ENCODE measurements at places on chromosomes 6 and 20.

- no peaks in the 10 kb centered on the region for H3K27me3 ChIP-seq
- H3K4me3 ChIP-seq, result no peak overlapping the region
- no peak for DNase-seq
- no peak overlapping the region for H3K27ac ChIP-seq
- no peaks in the 10 kb centered on the region for H3K36me3 ChIP-seq
Measured at GRCh38 chr6:1322156-1322555, 10.3 kb downstream of the FOXQ1 start.

GRCh38 chr6:16718356-16718755 lies 42.9 kb downstream of the ATXN1 start:
- no peak overlapping the region for H3K4me3 ChIP-seq
- peak overlapping the region; percentile 79 for H3K27ac ChIP-seq
- H3K36me3 ChIP-seq, result no peaks in the 10 kb centered on the region
- no peaks in the 10 kb centered on the region for H3K27me3 ChIP-seq

- no peaks in the 10 kb centered on the region for H3K4me1 ChIP-seq
- no peaks in the 10 kb centered on the region for H3K36me3 ChIP-seq
- no peaks in the 10 kb centered on the region for H3K27me3 ChIP-seq
- no peak overlapping the region for H3K4me3 ChIP-seq
- no peak for DNase-seq
Measured at GRCh38 chr6:148716811-148717210, 30.0 kb upstream of the UST start.

- no peak overlapping the region for H3K4me3 ChIP-seq
- DNase-seq, result no peak
- H3K27me3 ChIP-seq, result no peaks in the 10 kb centered on the region
- H3K4me1 ChIP-seq, result no peaks in the 10 kb centered on the region
- H3K27ac ChIP-seq, result no peak overlapping the region
Measured at GRCh38 chr6:34332251-34333198, 59.9 kb downstream of the NUDT3 start.

DNA sequence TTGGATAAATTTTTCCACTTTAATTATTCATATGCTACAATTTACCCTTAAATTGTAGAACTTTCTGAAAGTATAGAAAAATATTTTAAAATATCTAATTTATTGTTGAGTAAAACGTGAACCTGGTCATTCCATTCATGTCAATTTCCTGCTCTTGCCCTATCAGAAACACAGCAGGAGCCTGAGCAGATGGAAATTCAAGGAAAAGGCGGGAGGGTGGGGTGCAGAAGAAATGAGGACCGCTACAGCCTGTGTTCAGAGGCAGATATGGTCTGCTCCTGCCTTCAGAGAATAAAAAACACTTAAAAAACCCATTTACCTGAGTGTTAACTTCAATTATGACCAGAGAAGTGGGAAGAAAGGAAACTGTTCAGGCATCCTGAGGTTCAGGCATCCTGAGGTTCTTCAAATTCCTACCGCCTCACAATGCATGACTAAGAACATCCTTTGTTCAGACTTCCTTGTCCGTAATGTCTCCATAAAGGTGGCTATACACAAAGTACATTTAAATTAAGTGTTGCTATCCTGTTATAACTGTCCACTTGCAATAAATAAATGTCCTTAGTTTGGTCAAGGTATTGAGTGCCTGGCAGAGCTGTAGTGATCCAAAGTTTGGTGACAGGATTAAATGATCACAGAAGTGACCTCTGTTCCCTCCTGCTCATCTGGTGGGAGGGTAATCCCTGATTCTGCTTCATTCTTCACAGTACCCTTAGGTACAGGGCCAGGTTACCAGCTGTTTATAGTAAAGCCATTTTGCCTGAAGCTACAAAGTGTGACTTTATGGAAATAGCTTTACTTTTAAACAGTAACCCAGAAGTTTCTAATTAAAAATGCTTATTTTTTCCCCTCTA lies 109.1 kb downstream of the MAN1A1 start:
- no peak overlapping the region for H3K27ac ChIP-seq
- DNase-seq, result peak; percentile 48
- peaks cover 7% of the 10 kb centered on the region for H3K4me1 ChIP-seq
- no peak overlapping the region for H3K4me3 ChIP-seq
- no peaks in the 10 kb centered on the region for H3K27me3 ChIP-seq
- H3K36me3 ChIP-seq, result no peaks in the 10 kb centered on the region

DNA sequence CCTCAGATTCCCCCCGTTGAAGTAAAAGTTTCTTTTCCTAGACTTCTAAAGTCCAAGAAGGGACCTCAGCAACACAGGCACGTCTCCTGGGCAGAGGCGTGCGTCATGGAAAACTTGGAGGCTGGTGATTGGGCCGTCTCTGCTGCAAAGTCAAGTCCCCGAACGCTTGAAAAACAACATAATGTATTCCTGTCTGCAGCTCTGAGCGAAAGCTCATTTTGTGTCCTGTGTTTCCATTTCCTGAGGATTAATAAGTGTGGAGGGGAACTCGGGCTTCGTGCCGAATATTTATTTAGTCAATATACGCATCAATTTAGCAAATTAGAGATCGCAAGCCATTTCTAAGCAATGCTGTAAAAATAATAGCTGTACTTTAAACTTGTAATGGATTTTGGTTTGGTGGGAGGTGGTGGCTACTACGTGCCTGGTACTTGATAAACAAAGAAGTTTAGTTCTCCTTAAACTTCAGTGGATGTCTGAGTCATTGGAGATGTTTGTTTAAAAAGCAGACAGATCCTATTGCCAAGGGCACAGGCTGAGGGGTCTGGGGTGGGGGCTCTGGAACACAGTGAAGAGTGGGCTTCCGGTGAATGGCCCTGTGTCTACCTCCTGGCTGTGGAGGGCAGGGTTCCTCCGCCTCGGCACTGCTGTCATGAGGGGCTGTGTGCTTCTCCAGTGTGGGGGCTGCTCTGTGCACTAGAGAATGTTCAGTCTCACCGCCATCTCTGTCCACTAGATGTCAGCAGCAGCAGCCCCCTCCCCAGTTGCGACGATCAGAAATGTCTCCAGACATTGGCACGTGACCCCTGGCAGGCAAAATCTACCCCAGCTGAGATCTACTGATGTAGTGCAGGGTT lies 21.8 kb downstream of the PCK1 start:
- H3K4me3 ChIP-seq, result peak overlapping the region; percentile 19
- H3K4me1 ChIP-seq, result peaks cover 6% of the 10 kb centered on the region

GRCh38 chr6:71544906-71545305 lies 256.3 kb downstream of the OGFRL1 start:
- no peak overlapping the region for H3K27ac ChIP-seq
- H3K36me3 ChIP-seq, result no peaks in the 10 kb centered on the region
- H3K4me3 ChIP-seq, result no peak overlapping the region
- no peaks in the 10 kb centered on the region for H3K27me3 ChIP-seq
- DNase-seq, result no peak

GRCh38 chr6:13226071-13226470 lies 102.3 kb downstream of the TBC1D7 start:
- H3K36me3 ChIP-seq, result no peaks in the 10 kb centered on the region
- H3K4me1 ChIP-seq, result no peaks in the 10 kb centered on the region
- no peak overlapping the region for H3K27ac ChIP-seq
- no peak for DNase-seq

DNA sequence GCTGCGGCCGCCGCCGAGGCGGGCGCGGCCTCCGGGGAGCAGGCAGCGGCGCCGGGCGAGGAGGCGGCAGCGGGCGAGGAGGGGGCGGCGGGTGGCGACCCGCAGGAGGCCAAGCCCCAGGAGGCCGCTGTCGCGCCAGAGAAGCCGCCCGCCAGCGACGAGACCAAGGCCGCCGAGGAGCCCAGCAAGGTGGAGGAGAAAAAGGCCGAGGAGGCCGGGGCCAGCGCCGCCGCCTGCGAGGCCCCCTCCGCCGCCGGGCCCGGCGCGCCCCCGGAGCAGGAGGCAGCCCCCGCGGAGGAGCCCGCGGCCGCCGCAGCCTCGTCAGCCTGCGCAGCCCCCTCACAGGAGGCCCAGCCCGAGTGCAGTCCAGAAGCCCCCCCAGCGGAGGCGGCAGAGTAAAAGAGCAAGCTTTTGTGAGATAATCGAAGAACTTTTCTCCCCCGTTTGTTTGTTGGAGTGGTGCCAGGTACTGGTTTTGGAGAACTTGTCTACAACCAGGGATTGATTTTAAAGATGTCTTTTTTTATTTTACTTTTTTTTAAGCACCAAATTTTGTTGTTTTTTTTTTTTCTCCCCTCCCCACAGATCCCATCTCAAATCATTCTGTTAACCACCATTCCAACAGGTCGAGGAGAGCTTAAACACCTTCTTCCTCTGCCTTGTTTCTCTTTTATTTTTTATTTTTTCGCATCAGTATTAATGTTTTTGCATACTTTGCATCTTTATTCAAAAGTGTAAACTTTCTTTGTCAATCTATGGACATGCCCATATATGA lies 3.2 kb downstream of the MARCKS start:
- H3K4me1 ChIP-seq, result no peaks in the 10 kb centered on the region
- DNase-seq, result no peak
- peaks cover 22% of the 10 kb centered on the region for H3K36me3 ChIP-seq
- no peak overlapping the region for H3K4me3 ChIP-seq
- H3K27ac ChIP-seq, result no peak overlapping the region

GRCh38 chr6:150905769-150906168 lies 40.3 kb downstream of the MTHFD1L start:
- no peak overlapping the region for H3K27ac ChIP-seq
- peak; percentile 32 for DNase-seq
- H3K36me3 ChIP-seq, result peaks cover 27% of the 10 kb centered on the region
- H3K4me3 ChIP-seq, result no peak overlapping the region
- no peaks in the 10 kb centered on the region for H3K27me3 ChIP-seq

- no peaks in the 10 kb centered on the region for H3K36me3 ChIP-seq
- no peaks in the 10 kb centered on the region for H3K27me3 ChIP-seq
- H3K4me1 ChIP-seq, result no peaks in the 10 kb centered on the region
- H3K4me3 ChIP-seq, result no peak overlapping the region
- H3K27ac ChIP-seq, result no peak overlapping the region
- DNase-seq, result no peak
Measured at GRCh38 chr20:25191051-25191450, 4.5 kb upstream of the ENTPD6 start.

- no peak overlapping the region for H3K4me3 ChIP-seq
- H3K27ac ChIP-seq, result no peak overlapping the region
- H3K36me3 ChIP-seq, result no peaks in the 10 kb centered on the region
- no peaks in the 10 kb centered on the region for H3K4me1 ChIP-seq
- H3K27me3 ChIP-seq, result no peaks in the 10 kb centered on the region
- DNase-seq, result no peak
Measured at GRCh38 chr6:71502956-71503355, 214.3 kb downstream of the OGFRL1 start.

DNA sequence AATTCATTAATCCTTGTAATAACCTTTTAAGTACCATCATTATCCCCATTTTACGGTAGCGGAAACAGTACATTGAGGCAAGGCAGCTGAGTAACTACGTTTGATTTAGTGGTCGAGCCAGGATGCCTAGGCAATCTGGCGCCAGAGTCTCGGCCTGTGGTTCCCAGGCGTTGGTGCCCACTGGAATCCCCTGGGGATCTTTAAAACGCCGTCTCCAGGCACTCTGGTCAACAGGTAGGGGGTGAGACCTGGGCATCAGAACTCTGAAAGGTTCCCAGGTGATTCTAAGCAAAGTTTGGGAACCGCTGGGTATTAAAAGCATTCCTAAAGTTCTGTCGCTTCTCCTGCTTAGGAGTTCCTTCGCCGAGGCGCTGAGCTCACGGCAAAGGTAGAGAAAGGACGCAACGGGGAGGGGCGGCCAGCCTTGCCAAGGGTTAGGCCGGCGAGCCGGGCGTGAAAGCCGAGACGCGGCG lies 939 bp downstream of the DTNBP1 start:
- H3K27ac ChIP-seq, result peak overlapping the region; percentile 53
- no peaks in the 10 kb centered on the region for H3K36me3 ChIP-seq
- DNase-seq, result peak; percentile 19

- H3K27me3 ChIP-seq, result no peaks in the 10 kb centered on the region
- H3K36me3 ChIP-seq, result no peaks in the 10 kb centered on the region
Measured at GRCh38 chr6:142773324-142773723, 171.7 kb downstream of the HIVEP2 start.

- peaks cover 16% of the 10 kb centered on the region for H3K4me1 ChIP-seq
- H3K36me3 ChIP-seq, result no peaks in the 10 kb centered on the region
- H3K4me3 ChIP-seq, result no peak overlapping the region
Measured at GRCh38 chr20:47379433-47380150, 23.1 kb upstream of the ZMYND8 start.

DNA sequence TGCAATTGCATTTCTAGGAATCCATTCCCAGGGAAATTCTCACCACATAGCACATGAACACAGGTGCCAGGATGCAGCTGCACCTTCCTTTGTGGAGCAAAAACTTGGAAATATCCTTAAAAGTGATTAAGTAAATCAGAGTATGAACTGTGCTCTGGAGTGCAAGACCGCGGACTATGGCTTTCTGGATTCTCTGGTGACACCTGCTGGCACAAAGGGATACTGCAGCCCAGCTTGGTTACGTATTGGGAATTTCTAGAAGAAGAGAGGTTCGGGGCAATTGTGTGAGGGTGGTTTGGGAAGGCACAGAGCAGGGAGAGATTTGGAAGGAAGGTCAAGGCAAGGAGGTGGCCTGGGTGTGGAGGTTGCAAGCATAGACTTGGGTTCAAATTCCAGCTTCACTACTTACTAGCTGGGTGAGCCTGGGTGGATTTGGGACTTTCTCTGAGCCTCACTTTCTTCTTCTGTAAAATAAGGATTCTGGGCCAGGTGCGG lies 15.9 kb upstream of the PEDS1 start:
- peak; percentile 82 for DNase-seq
- H3K27ac ChIP-seq, result no peak overlapping the region
- H3K27me3 ChIP-seq, result no peaks in the 10 kb centered on the region

GRCh38 chr6:140105857-140106256 lies 731.4 kb upstream of the CITED2 start:
- peak; percentile 45 for DNase-seq
- H3K27me3 ChIP-seq, result no peaks in the 10 kb centered on the region
- H3K4me1 ChIP-seq, result 0 out of 2 replicates have a peak, but pooled peaks cover 3% of the 10 kb centered on the region
- H3K27ac ChIP-seq, result no peak overlapping the region
- H3K4me3 ChIP-seq, result no peak overlapping the region
- H3K36me3 ChIP-seq, result no peaks in the 10 kb centered on the region

DNA sequence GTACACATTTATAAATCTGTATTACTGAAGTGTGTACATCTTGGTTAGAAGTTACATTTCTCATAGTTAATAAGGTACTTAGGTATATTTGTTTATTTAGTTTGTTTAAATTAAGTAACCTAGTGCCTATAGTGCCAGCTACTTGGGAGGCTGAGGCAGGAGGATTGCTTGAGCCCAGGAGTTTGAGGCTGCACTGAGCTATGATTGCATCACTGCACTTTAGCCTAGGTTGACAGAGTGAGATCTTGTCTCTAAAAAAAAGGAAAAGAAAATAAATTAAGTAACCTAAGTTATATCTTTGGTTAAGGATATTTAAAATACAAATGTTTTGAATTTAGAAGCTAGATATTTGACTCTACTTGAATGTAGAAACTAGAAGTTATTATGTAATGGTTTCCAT lies 9.5 kb upstream of the AFG1L start:
- H3K36me3 ChIP-seq, result no peaks in the 10 kb centered on the region
- H3K4me3 ChIP-seq, result no peak overlapping the region
- H3K27me3 ChIP-seq, result no peaks in the 10 kb centered on the region
- H3K4me1 ChIP-seq, result no peaks in the 10 kb centered on the region

GRCh38 chr20:9609887-9610502 lies 95.6 kb downstream of the LAMP5 start:
- peak; percentile 23 for DNase-seq
- H3K4me3 ChIP-seq, result no peak overlapping the region
- no peaks in the 10 kb centered on the region for H3K4me1 ChIP-seq

- no peaks in the 10 kb centered on the region for H3K36me3 ChIP-seq
- H3K27ac ChIP-seq, result no peak overlapping the region
Measured at GRCh38 chr6:42522942-42523814, 40.7 kb upstream of the UBR2 start.

- H3K36me3 ChIP-seq, result peaks cover 11% of the 10 kb centered on the region
Measured at GRCh38 chr20:3282271-3283221, 43.6 kb upstream of the SLC4A11 start.

Measured in SJCRH30 (cell line).